ENCODE measurements at places on chromosomes 5 and 9. TPM values are rescaled to one million over a fixed set of nuclear protein-coding genes. Genes with fewer than 3 reads are reported as not detected.

DNA sequence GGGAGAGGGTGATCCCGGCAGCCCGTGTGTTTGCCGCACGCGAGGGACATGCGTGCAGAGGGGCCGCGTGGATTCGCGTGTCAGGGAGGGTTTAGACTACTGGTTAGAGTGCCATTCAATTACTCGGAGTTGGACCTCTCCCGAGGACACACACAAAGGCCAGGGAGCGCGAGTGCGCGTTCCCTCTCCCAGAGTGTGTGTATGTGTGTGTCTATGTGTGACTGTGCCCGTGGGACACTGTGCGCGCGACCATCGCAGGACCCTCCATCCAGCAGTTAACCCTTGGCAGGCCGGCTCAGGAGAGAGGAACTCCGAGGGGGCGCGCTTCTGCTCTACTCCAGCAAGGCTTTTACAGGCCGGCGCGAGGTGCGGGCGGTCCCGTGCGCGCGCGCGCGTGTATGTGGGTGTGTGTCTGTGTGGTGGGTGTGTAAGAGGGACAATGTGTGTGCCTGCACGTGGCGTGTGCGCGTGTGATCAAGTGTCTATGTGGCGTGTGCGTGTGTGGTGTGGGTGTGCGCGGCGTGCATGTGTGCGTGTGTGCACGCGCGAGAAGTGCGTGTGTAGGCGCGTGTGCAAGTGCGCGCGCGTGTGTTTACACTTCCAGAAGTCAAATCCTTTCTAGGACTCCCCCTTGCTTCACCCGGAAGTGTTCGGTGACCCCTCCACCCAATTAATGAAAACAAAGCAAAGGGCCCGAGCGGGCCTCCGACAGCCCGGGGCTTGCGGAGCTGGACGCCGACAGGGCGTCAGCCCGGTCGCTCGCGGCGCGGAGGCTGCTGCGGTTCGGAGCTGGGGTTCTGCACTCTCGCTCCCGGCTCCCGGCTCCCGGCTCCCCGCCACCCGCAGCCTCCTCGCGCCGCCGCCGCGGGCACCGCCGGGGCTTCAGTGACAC is 75.3 kb upstream of the TBCA start:
- DNase-seq = peak; percentile 57

GRCh38 chr5:134119720-134120119 is 5.2 kb downstream of the TCF7 start:
- no peak for DNase-seq

DNA sequence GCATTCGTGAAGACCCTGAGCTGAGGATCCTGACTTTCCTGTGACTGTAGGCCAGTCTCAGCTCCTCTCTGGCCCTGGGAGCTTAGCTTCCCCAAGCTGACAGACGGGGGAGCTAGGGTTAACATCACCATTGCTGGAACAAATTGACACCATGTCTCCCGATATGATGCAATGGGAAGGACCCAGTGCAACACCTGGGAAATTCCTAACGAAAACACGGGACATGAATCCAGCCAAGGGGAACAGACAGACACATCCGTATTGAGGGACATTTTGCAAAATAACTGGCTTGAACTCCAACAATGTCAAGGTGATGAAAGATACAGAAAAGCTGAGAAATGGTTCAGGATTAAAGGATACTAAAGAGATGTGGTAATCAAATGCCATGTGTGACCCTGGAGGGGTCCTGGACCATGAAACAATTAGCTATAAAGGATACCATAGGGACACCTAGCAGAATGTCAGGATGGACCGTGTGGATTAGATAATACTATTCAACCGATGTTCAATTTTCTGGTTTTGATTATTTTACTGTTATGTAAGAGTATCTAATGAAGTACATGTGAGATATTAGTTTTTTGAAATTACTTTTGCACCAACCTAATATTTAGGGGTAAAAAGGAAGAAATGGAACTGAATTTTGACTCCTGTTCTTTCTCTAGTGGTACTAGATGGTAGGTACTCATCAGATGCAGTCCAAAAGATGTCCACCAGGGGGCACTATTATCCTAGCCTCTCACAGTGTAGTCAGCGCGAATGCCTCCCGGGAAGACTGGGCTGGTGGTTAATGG is 52.7 kb downstream of the NDST1 start:
- DNase-seq = peak; percentile 91

DNA sequence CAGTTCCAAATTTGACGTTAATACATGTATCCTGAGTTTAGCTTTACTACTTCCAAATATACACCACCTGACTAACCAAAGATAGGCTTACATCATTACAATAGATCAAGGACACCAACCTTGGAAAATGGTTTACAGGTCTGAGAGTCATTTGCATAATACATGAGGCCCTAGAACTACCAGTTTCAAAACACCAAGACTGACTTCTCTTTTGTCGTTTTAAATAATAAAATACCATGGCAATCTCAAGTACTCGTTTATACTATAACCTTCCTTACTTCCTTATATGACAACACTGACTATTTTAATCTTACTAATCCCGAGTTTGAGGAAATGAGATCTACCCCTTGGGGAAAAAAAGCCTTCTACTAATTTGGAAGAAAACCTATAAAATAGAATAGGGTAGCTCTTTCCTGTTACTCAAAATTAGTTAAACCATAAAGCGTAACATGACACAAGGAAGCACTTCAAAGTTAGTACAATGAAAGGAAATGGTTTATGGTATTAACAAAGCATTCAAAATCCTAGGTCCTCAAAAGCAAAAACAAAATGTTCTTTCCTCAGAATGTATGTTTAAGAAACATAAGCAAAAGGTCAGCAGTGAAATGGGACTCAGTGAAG is 42.1 kb downstream of the UBQLN1 start:
- no peak for DNase-seq

The RXFP3 gene
- polyA plus RNA-seq = 0.12 TPM

DNA sequence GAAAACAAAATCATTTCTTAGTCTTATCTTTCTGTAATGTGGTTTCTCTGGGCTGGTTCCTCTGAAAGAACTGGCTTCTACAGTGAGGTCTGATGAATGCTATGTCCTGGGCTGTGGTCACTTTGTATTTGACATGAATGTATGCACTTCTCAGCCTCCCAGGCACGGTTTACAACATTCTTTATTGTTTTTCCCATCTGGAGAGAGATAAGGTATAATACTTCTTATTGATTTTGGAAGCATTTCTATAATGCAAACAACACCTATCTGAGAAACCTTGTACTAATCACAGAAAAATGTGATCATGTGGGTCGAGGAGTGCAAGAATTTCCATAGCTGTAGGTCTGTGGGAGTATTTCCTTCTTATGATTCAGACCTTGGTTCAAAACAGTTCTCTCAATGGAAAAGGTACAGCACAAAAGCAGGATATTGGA is 46.9 kb downstream of the ACTBL2 start:
- no peak for DNase-seq

- no peak for DNase-seq
Observed at GRCh38 chr5:149125386-149125891, 15.9 kb upstream of the ABLIM3 start.

GRCh38 chr9:137070906-137071275 is 534 bp upstream of the SAPCD2 start:
- DNase-seq = no peak

GRCh38 chr5:176781638-176782570 is 28.5 kb upstream of the UNC5A start:
- DNase-seq = no peak

GRCh38 chr5:150568663-150569062 is 60.7 kb downstream of the NDST1 start:
- DNase-seq = no peak

DNA sequence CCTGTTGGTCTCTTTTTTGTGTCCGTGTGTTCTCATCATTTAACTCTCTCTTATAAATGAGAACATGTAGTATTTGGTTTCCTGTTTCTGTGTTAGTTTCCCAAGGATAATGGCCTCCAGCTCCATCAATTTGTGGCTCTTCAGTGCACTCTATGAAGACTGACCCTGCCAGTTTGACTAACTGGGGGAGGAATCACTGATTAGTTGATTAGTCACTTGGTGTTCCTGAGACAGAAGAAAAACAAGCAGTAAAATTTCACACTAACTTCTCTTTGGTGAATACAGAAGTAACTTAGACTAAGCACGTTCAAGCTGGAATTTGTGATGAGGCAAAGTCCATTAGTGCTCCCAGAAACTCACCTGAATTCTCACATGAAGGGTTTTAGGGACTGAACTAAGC is 495.8 kb upstream of the RORB start:
- DNase-seq = no peak

The PCA3 gene
- 0.96 TPM for polyA plus RNA-seq

- no peak for DNase-seq
Observed at GRCh38 chr9:83423815-83424707, 114.1 kb downstream of the FRMD3 start.

GRCh38 chr9:136525841-136526499 is 19.9 kb downstream of the NOTCH1 start:
- no peak for DNase-seq

The FREM1 gene
- polyA plus RNA-seq = 206 TPM

DNA sequence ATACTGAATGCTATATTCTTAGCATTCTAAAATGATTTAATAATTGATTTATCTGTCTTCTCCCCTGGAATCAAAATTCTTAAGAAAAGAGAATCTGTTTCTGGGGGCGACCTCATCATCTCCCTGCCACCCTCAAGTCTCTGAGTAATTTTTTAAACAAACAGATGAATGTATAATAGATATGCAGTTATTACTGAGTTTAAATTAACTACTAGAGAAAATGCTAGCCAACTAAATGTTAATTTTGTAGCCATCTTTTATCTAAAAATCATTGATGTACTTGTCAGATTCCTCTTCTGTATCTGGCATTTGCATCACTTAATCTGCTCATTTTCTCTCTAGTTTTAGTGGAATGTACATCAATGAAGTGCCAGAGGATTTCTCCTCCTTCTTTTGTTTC is 87.5 kb downstream of the ERBIN start:
- no peak for DNase-seq
